ENCODE measurements at places on chromosomes 11 and 22.

GRCh38 chr11:65184146-65184545 lies 2.4 kb downstream of the CAPN1 start:
- DNase-seq = no peak

DNA sequence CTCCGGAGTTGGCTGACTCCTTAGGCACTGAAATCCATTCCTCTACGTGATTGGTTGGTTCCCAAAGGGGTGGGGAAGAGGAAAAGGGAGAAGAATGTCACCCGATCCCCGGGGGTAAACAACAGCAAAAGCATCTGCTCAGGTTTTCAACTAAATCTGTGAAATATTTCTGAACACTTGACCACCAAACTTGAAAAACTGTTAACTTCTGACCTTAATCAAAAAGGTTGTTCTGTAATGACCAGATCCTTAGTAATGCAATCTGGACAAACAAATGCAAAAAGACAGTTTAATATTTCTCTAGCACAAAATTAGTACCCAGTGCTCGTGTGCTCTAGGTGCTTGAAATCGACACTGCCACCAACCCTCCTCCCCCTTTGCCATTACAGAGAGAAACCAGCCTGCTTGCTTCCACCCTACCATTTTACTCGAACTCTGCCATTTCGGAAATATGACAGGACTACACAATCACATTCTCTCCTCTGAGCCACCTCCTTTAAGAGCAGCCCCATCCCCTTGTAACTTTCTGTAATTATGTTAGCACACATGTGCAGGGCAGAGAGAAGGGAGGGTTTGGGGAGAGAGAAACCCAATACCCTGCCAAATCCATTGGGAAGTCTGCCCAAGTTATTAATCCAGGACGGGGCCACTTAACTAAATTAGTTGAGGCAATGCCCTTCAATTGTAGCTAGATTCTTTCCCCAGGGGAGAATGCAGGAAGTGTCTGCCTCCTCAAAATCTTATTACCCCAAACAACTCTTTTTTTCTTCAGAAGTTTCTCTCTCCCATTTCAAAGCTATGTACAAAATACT lies 113.8 kb downstream of the RBFOX2 start:
- DNase-seq = no peak

- no peak for DNase-seq
Observed at GRCh38 chr11:103608566-103608965, 427.9 kb upstream of the DDI1 start.

DNA sequence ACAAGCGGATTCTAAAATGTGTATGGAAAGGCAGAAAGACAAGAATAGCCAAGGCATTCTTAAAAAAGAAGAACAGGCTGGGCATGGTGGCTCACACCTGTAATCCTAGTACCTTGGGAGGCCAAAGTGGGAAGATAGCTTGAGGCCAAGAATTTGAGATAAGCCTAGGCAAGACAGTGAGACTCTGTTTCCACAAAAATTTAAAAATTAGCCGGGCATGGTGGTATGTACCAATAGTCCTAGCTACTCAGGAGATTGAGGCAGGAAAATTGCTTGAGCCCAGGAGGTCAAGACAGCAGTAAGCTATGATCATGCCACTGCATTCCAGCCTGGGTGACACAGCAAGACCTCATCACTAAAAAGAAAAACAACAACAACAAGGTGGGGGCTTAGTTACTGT lies 46.0 kb upstream of the PPP2R1B start:
- no peak for DNase-seq

DNA sequence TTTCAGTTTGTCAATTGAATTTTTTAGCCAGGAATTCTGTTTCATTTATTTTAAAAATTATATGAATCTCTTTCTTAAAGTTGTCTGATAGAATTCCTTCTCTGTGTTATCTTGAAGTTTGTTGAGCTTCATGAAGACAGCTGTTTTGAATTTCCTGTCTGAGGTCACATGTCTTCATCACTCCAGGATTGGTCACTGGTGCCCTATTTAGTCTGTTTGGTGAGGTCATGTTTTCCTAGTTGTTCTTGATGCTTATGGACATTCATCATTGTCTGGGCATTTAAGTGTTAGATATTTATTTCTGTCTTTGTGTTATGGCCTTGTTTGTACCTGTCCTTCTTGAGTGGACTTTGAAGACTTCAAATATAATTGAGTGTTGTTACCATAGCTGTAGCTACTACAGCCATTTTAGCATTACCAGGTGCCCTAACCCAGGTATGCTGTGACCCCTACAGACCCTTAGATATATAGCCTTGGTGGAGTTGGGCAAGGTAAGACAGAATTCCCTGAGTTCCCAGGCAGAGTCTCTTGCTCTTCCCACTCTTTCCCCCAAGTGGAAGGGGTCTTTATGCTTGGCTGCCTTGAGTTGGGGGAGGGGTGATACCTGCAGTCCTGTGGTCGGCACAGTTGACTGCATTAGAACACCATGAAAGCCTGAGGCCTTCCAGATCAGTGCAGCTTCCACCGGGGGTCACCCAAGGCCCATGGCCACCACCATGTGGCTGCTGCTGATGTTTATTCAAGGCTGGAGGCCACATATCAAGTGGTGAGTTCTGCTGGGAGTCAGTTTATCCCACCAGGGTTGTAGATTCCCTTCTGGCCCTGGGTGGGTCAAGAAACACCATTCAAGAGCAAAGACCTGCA lies 229.6 kb downstream of the DYNC2H1 start:
- DNase-seq = no peak
